CD8-positive, alpha-beta memory T cell (primary cell): ENCODE measurements at places on chromosomes 5 and 9. TPM values are rescaled to one million over a fixed set of nuclear protein-coding genes. Genes with fewer than 3 reads are reported as not detected.

DNA sequence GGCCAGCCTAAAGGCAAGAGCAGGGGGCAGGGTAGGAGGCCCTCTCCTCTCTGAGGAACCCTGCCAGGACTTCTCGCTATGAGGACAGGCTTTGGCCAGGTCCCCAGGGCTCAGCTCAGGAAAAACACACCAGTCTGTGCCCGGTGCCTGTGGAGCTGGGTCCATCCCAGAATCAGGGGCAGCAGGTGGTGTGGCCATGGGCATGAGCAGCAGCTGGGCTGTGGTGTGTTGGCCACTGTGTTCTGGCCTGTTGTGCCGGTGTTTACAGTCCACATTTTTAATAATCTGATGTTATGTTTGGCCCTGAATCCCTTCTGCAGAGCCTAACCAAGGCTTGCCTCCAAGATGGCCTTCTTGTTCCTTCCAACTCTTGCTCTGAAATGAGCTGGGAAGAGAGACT lies 77.0 kb downstream of the FGF18 start:
- DNase-seq, result no peak
- H3K27me3 ChIP-seq, result no peaks in the 10 kb centered on the region
- H3K36me3 ChIP-seq, result no peaks in the 10 kb centered on the region
- H3K4me1 ChIP-seq, result no peaks in the 10 kb centered on the region
- no peak overlapping the region for H3K27ac ChIP-seq
- no peak overlapping the region for H3K4me3 ChIP-seq

- DNase-seq, result no peak
- H3K27me3 ChIP-seq, result no peaks in the 10 kb centered on the region
- H3K36me3 ChIP-seq, result no peaks in the 10 kb centered on the region
- no peak overlapping the region for H3K4me3 ChIP-seq
- no peak overlapping the region for H3K27ac ChIP-seq
- H3K4me1 ChIP-seq, result no peaks in the 10 kb centered on the region
Measured at GRCh38 chr9:28925157-28925556, 1351.9 kb upstream of the C9orf72 start.

GRCh38 chr5:140553657-140554056 lies 3.6 kb downstream of the SRA1 start:
- H3K4me1 ChIP-seq, result peaks cover 45% of the 10 kb centered on the region
- H3K27ac ChIP-seq, result no peak overlapping the region
- no peak overlapping the region for H3K4me3 ChIP-seq

DNA sequence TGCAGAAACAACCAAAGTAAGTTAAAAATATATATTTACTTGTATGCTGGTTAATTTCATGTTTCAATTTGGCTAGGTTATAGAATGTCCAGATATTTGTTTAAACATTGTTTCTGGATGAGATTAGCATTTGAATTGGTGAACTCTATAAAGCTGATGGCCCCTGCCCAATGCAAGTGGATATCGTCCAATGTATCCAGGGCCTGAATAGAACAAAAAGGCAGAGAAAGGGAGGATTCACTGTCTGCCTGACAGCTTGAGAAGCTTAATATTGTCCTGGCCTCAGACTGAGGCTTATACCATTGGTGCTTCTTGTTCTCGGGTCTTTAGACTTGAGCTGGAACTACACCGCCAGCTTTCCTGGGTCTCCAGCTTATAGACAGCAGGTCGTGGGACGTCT lies 446.7 kb upstream of the ACTBL2 start:
- H3K4me1 ChIP-seq, result no peaks in the 10 kb centered on the region
- H3K27me3 ChIP-seq, result no peaks in the 10 kb centered on the region
- no peak for DNase-seq
- H3K4me3 ChIP-seq, result no peak overlapping the region
- H3K36me3 ChIP-seq, result no peaks in the 10 kb centered on the region
- H3K27ac ChIP-seq, result no peak overlapping the region

Gene GARIN3
- total RNA-seq, result 0.29 TPM
